ENCODE measurements at places on chromosomes 11 and 22.

GRCh38 chr11:103544874-103545273 is 435.6 kb downstream of the DYNC2H1 start:
- DNase-seq = no peak

DNA sequence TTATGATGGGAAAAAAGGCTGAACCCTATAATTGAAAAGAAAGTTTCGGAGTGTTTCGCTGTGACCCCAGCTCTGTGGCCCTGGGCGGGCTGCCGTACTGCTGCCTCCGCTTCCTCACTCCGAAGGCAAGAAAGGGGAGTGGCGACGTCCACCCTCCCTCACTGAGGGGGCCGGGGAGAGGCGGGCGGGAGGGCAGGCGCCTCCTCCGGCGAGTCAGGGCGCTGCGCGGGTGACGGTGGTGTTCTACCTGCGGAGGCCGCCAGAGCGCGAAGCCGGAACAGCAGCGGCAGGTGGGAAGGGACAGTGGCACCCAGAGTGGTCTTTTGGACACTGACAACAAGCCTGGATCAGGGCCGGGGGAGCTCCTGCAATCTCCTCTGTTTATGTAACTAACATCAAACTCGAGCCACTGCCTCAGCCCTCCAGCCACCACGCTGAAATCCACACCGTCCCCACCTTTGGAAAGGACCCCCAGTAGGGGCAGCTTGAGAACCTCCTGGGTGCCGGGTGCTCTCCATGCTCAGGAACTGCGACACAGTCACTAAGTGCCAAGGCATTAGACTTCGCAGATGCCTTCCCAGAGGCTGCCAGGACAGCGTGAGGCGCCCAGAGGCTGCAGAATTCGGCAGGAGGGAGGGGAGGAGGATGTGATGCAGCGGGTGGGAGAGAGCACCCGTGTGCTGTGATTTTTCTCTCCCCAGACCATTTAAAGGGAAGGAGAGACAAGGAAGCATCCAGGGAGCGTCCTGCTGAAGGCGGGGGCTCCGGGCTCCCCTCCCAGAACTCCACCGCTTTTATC is 25.5 kb downstream of the BID start:
- DNase-seq = no peak

DNA sequence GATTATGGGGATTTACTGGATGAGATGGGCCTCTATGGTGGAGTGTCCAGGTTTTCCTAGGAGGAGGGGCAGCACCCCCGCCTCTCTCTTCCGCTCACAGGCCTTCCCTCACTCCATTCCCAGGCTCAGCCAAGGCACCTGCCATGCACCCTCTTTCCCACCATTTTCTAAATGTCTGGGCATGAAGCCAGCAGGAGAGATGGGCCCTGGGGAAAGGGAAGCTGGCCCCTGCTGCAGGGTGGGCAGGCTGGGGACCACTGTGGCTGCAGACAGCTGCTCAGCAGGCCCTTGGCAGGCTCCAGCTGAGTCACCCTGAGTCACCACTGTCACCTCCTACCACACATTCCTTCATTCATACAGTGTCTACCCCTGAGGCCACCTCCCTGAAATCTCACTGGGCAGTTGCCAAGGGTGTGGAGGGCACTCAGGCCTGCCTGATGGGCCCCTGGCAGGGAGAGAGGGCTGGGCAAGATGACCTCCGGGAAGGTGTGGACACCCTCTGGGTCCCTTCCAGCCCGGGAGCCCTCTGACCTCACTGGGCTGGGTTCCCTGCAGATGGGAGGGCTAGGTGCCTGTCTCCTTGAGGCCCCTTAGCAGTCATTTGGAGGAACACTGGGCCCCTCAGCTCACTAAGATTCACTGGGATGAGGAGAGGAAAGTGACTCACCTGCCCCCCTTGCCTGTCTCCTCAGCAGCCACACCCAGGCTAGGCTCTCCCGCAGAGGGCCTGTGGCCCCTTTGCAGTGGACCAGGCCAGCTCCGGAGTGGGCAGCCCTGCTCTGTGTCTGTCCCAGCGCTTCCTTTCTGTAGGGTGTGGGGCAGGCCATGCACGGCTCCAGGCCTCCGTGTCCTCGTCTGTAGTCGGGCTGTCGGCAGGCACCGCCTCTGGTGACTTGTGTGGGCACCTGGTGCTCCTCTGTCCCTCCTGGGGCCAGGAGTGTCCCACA is 7.8 kb downstream of the MYEOV start:
- no peak for DNase-seq

DNA sequence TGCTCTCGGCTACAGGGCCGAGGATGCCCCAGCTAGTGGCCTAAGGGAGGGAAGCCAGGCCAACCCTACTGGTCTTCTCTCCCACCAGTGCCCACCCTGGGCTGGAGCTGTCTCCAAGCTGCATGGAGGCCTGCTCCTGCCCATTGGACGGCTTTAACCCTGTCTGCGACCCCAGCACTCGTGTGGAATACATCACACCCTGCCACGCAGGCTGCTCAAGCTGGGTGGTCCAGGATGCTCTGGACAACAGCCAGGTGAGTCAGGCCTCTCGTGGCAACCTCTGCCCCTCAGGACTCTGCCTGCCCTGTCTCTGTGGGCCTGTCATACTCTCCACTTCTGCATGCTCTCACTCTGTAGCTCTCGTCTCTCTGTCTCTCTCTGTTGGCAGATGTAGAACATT is 44.1 kb upstream of the TPBGL start:
- no peak for DNase-seq

DNA sequence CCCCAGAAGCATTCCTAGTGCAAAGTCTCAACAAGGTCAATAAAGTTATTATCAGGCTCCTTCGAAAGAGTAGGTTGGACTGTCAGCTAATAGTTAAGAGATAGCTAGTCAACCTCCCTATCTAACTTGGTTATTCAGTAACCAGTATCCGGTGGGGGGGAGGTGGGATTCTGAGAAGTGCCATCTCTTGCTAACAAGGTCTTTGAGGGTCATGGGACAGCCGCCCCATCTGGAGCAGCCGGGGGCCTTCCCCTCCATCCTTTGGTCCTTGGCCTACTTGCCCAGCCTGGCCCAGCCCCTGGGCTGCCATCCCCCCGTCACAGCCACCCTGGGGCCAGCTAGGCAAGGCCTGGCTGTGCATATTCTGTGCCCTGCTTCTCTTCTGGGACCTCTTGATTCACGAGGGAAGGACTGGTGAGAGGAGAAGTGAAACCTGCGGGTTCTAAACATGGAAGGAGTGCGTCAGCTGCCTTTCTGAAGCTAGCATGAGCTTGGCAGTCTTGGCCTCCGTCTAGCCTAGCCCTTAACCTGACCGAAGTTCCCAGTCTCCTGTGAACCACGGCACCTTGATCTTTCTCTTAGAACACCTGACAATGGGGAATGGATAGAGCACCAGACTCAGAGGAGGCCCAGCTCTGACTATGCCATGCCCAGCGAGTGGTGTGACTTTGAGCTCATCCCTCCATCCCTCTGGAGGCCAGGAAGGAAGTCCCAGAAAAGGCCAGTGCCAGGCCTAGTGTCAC is 9.3 kb downstream of the SLC37A2 start:
- no peak for DNase-seq

DNA sequence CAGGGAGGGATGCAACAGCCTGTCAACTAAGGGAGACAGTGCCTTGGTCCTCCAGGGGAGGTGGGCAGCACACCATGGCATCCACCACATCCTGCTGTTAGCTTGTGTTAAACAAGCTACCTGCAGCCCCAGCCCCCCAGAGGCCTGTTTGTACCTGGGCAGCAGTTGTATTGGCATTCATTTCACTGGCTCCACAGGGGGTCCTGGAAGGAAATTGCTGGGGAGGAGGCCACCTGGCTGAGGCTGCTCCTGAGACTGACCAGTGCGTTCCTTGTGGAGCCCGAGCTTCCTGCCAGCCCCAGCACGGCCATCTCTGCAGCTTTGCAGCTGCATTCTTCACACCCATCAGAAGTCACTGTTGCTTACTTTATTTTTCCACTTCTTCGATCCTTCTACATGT is 479.9 kb downstream of the INSC start:
- DNase-seq = no peak

GRCh38 chr11:66701432-66702240 is 23.9 kb upstream of the RBM4B start:
- no peak for DNase-seq

GRCh38 chr11:84289381-84289906 is 1003.3 kb upstream of the CCDC90B start:
- DNase-seq = no peak

DNA sequence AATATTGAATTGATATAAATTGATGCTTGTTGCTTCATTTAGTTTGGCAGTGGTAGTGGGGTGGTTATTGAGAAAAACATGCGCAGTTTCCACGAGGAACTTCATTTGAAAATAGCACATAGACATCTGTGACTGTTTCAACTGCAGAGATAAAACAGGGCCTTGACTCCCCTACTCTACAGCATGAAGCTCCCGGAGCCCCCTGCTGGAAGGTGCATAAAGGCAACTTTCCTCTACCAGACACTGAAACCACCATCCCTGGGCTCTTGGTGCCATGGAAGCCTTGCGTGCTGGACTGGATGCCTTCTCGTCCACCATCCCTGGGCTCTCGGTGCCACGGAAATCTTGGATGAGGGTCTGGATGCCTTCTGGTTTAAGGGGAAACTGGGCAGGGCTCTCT is 195.9 kb downstream of the CSNK2A3 start:
- DNase-seq = no peak

- no peak for DNase-seq
Measured at GRCh38 chr11:73137262-73137943, 4.7 kb downstream of the FCHSD2 start.

- no peak for DNase-seq
Measured at GRCh38 chr11:64338716-64339115, 1.3 kb upstream of the CCDC88B start.

DNA sequence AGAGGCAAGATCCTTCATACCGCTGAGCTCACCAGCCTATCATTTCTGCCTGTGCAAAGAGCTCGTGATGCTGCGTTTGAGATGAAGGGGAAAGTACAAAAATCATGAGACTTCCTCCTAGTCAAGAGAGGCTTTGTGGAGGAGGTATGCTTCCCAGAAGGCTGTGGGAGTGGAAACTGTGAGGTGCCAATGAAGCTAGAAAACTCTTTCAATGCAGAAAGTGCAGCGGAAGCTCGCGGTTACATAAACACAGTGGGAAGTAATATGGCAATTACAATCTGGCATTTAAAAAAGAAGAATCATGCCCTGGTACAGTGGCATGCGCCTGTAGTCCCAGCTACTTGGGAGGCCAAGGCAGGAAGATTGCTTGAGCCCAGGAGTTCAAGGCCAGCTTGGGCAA is 134.8 kb downstream of the EHF start:
- DNase-seq = no peak

- DNase-seq = no peak
Measured at GRCh38 chr11:28535677-28536076, 427.5 kb downstream of the METTL15 start.

DNA sequence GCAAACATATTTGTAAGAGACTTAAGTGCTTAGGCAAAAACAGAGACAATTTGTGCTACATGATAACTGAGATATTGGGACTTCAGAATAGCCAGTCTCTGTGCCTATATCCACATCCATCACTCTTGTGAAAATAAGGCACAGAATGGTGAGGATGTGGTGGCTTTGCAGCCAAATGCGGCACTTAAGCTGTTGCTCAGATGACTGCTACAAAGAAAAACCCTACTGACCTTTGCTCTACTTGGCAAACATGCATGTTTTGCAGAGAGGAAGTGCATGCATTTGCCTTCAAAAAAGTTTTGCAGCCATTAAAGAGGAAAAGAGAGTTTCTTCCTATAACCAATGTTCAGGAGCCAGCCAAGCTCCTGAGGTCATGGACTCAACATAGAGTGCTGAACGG is 675.0 kb upstream of the KIRREL3 start:
- DNase-seq = no peak

DNA sequence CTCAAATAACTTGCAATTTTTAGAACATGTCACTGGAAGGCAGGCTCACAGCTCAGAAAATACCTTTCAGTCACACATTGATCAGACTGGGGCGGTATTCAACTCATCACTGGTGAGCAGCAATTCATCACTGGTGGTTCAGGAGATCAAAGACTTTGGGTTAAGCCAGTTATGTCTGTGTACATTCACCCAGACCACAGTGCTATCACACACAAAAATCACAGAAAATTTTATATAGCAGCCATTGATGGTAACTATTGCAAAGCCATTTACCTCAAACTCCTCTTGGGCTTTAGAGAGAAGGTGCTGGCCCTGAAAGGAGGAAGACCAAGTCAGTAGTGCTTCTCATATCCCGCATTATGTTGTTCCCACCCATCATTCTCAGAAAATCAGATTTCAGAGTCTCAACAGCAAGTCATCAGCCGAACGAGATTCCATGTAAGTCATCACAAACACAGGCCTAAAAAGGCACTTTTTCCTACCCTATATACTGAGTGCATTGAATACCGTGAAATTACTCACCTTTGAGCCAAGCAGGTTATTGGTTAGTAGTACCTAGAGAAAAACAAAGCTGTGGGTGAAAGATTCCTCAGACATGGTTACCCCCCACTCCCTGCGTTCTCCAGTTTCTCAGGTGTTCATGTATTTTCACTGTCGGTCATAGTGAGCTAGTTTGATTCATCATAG is 14.0 kb upstream of the WDR74 start:
- DNase-seq = no peak

- DNase-seq = no peak
Measured at GRCh38 chr11:93236741-93237675, 39.2 kb upstream of the SLC36A4 start.

DNA sequence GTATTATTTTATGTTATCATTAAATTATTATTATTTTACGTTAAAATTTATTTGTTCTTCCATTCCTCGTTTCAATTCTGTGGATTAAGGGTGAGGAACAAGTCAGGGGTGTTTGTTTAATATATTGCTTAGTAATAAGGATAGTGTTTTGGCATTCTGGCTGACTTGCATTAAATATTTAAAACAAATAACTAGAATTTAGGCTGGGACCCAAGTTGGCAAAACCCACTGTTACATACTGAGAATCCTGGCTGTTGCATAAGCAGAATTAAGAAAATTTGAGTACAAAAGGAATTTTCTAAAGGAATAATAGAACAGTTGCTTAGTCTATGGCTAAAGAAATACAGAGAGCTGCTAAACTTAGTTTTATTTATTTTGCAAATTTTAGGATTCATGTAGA is 196.4 kb downstream of the GUCY1A2 start:
- no peak for DNase-seq

DNA sequence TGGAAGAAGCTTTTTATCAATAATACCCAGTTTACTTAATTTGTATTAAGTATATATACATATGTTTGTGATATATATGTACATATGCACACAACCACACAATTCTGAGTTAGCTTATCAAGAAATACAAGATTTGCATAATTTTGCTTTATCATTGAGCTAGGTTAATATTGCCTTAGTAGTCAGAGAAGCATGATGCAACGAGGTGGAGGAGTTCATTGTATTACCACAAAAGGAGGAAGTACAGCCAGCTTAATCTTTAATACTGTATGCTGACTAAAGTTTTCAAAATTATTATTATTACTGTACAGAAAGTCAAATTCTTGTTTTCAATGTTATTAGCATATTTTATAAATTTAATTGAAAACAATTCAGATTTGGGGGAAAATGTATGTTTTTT is 278.4 kb upstream of the PDGFD start:
- DNase-seq = no peak

- DNase-seq = no peak
Measured at GRCh38 chr11:9606809-9607510, 33.5 kb downstream of the WEE1 start.

- DNase-seq = no peak
Measured at GRCh38 chr11:121255473-121256125, 37.0 kb upstream of the SC5D start.

- DNase-seq = no peak
Measured at GRCh38 chr11:111355956-111356659, 23.0 kb downstream of the POU2AF1 start.

Measured in nucleus accumbens (tissue), 56 donors.